ENCODE measurements at places on chromosomes 12 and 14.
A peak's percentile ranks its signal among the peaks of the same experiment; 100 is the strongest.

GRCh38 chr14:55430024-55430690 lies 10.3 kb downstream of the TBPL2 start:
- DNase-seq = no peak

DNA sequence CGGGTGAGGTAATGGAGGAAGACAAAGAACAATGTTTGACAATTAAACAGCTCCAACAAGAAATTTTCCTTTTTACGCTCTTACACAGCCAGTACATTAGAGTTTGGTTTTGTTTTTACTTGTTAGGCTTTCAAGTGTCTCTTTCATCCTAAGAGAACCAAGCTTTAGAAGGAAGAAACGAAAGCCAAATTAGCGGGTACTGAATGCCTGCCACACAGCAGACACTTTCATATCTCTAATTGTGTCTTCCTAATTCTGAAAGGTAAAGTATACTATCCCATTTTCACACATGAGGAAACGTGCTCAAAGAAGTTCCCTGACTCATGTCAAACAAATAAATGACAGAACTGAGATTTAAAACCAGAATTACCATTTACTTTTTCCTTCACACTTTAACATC lies 65.0 kb downstream of the CDK17 start:
- no peak for DNase-seq

DNA sequence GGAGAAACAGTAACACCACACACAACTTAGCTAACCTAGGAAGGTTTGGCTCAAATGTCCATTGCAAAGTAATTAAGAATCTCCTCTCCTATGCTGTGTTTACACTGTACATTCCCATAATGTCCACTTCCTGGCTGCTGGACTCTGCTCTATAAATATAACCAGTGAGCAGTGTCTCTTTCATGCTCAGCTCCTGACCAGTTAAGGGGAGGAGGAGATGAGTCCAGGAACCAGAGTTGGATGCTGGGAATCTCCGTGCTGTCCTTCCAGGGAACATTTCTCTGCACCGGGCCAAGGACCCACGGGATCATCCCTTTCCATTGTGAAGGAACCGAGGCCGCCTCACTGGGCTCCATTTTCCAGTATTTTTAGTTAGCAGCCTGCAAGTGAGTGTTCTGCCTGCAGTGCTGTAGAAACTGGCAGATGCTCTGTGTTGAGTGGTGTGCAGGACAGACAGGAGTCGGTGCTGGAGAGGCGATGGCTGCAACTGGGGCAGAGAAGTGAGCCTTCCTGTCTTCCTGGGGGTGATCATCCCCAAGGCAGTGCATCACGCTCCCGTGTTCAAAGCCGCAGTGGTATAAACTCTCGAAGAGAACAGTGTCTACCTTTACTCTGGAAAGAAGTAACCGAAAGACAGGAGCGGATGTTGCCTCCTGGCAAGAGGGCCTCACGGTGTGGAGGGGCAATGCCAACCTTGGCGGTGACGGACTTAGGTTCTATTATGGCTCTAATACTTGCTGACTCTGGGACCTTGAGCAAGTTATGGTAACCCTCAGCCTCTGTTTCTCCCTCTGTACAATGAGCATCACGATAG lies 195.5 kb downstream of the CACNA1C start:
- no peak for DNase-seq

DNA sequence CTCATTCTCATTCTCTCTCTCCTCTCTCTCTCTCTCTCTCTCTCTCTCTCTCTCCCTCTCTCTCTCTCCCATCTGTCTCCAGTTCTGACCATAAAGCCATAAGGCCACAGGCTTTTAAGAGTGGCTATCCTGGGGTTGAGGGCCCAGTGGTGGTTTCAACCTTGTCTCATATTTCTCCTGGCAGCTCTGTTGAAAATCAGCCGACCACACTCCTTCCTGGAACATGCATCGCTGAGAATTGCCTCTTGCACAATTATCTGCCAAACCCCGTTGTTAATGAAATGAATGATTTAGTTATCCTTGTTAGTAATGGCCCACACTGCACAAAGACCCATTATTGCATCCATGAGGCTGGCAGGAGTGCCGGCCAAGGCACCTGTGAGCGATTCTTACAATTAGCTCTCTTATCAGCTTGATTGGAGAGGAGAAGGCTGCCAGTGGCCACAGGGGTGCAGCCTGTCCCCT lies 30.4 kb upstream of the KCNA5 start:
- no peak for DNase-seq

DNA sequence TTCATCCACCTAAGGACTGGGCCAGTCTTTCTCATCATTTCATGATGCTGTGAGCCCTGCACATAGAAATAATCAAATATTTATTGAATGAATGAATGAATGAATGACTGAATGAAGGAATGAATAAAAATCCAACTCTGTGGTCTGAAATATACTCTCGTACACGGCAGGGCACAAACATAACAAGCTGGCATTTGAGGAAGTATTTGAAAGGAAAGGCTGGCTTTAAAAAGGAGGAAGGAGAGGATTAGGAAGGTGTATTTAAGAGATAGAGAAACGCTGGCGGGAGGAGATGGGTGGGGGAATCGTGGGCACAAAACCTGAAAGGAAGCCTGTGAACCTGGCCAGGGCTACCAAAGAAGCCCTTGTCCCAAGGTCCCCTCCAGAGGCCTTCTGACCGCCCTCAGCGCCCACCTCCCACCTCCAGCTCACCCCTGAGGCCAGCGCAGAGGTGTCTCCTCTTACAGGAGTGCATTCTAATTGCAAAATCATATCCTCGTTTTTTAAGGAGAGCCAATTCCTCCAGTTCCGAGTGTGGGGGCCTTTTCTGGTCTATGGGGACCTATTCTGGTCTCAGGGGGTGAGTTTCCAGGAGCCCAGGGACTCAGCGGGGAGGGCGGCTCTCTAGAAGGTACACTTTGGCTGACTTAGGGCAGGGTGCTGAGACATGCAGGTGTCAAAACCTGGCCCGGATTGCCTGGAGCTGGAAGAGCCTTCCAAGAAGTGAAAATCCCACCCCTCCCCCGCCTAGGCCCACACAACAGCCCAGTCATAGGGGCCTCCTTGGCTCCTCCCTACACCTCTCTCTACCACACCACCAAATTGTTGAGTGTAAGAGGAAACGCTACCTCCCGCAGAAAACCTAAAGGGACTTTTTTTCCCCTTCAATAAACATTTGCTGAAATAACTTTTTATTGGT lies 8.7 kb upstream of the JDP2 start:
- DNase-seq = no peak

GRCh38 chr14:34592623-34593022 lies 37.3 kb downstream of the SNX6 start:
- no peak for DNase-seq

DNA sequence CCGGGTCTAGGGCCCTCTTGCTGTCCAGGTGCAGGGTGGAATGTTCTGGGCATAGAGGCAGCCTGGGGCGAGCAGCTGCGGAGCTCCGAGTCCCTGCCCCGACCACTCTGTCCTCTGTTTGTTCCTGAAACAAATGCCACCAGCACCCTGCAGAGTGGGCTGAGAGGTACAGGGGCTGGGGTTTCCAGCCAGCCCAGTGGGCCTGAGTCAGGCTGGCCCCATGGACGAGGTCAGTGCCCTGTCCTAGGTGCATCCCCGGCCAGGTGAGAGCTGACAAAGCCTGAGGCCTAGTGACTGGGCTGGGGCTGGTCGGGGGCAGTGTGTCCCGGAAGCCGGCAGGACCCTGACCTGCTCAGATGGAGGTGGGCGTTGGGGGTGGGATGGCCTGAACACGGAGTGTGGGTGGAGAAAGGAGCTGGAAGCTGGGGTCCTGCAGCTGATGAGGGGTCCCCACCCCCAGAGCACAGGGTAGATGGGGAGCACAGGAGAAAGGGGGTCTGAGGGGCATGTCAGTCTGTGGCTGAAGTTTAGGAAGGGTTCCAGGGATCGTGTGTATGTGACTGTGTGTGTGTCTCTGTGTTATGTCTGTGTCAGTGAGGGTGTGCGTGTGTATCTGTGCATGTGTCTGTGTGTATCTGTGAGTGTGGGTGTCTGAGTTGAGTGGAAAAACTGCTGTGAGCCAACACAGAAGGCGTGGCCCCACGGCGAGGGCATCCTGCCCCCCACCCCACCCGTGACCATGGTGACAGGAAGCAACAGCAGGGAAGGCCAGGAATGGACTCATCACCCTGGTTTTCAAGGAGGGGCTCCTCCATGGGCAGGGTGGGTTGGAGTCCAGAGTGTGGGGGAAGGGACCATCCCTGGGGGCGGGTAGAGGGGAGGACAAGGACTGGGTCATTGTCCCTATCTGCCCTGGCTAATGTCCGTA lies 2.4 kb upstream of the CRIP1 start:
- peak; percentile 71 for DNase-seq

GRCh38 chr12:115121053-115121452 lies 437.1 kb upstream of the TBX3 start:
- no peak for DNase-seq

- DNase-seq = peak; percentile 61
Observed at GRCh38 chr12:130126023-130126432, 36.2 kb upstream of the FZD10 start.

Measured in right forelimb (tissue), 1 donor.